ENCODE measurements at places on chromosomes 3 and 15. TPM values are rescaled to one million over a fixed set of nuclear protein-coding genes. Genes with fewer than 3 reads are reported as not detected.

The TMCO5A gene
- not detected for total RNA-seq

The OR5K2 gene
- total RNA-seq = not detected

DNA sequence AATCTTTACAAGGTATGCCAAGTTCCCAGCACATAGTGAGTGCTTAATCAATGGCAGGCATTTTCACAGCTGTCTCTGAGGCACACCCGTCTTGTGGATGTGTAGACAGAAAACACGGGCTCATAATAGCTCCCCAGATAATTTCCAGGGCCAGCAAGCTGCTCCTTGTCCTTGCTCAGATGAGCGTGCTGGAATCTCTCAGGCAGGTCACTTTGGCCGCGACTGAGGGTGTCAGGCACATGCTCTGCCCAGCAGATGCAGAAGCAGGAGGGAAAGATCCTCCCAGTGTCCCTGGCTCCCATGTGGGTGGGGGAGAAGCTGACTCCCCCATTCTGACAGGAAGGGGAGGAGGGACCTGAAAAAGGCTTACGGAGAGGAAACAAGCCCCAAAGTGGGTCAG lies 35.6 kb upstream of the SLC6A1 start:
- no peak for DNase-seq
- no peak overlapping the region for H3K4me3 ChIP-seq
- H3K36me3 ChIP-seq = no peaks in the 10 kb centered on the region
- H3K4me1 ChIP-seq = no peaks in the 10 kb centered on the region
- no peak overlapping the region for H3K27ac ChIP-seq

GRCh38 chr15:99424978-99425656 lies 140.7 kb upstream of the MEF2A start:
- H3K4me3 ChIP-seq = no peak overlapping the region
- no peaks in the 10 kb centered on the region for H3K27me3 ChIP-seq

DNA sequence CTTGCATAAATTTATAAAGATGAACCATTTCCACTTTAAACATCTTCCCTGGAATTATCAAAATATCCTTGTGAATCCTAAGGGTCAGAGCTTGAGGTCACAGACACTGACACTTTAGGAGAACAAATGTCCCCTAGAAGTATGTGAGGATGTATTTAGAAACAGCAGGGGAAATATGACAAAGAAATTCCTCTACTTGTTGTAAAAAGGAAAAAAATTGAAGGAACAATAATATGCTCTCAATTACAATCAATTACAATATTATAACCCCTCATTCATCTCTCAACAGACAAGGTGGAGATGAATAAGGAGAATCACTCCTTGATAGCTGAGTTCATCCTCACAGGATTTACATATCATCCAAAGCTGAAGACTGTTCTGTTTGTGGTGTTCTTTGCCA lies at the start of gene OR5K3:
TSS of gene OR5K3 (plus strand) at position 301 of the 400 bp plus-strand sequence. CDS start at position 301, 0 bp downstream.
- no peaks in the 10 kb centered on the region for H3K36me3 ChIP-seq
- H3K4me1 ChIP-seq = no peaks in the 10 kb centered on the region
- no peak within 1 kb of the TSS for H3K4me3 ChIP-seq
- H3K27ac ChIP-seq = no peak within 1 kb of the TSS
- DNase-seq = no peak

DNA sequence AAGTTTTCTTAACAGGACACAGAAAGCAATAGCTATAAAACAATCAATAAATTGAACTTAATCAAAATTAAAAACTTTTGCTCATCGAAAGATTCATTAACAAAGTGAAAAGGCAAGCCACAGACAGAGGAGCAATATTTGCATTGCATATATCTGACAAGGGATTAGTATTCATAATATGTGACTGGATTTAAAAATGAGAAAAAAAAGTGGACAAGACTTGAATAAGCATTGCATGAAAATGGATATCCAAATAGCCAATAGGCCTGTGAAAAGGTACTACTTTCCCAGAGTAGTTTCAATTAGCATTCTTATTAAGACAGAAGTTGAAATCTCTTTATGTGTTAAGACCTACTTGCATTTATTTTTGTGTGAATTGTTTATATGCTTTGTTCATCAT lies 84.7 kb downstream of the CORO2B start:
- H3K27me3 ChIP-seq = no peaks in the 10 kb centered on the region
- peaks cover 2% of the 10 kb centered on the region for H3K4me1 ChIP-seq
- no peak overlapping the region for H3K27ac ChIP-seq
- DNase-seq = no peak

DNA sequence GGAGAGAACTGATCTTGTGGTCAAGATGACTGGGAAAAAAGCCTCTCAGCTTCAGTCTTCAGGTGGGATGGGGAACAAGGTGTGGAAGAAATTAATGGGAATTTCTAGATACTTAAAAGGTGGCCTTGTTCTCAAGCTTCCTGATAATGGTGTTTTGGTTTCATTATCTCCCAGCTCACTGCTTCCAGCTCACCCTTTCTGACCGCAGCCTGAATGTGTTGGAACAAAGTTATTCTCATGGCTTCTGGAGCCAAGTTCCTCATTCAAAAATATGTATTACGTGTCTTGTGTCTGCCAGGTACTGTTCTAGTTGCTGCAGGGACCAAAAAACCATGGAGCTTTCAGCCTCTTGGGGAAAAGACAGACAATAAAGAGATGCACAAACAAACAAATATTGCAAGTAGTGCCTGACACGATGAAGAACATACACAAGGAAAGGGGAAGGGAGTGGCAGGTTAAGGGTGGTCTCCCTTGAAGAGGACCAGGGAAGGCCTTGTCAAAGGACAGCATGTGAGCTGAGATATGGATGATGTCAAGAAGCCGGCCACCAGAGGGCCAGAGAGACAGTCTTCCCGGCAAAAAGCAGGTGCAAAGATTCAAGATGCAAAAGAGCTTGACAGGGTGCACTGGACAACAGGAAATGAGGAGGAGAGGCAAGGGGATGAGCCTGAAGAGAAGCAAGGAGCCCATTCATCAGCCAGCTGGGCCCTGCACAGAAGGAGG lies 35.5 kb downstream of the ARRDC4 start:
- no peak overlapping the region for H3K27ac ChIP-seq
- H3K4me3 ChIP-seq = no peak overlapping the region
- H3K36me3 ChIP-seq = no peaks in the 10 kb centered on the region
- peak; percentile 16 for DNase-seq
- peaks cover 13% of the 10 kb centered on the region for H3K4me1 ChIP-seq

DNA sequence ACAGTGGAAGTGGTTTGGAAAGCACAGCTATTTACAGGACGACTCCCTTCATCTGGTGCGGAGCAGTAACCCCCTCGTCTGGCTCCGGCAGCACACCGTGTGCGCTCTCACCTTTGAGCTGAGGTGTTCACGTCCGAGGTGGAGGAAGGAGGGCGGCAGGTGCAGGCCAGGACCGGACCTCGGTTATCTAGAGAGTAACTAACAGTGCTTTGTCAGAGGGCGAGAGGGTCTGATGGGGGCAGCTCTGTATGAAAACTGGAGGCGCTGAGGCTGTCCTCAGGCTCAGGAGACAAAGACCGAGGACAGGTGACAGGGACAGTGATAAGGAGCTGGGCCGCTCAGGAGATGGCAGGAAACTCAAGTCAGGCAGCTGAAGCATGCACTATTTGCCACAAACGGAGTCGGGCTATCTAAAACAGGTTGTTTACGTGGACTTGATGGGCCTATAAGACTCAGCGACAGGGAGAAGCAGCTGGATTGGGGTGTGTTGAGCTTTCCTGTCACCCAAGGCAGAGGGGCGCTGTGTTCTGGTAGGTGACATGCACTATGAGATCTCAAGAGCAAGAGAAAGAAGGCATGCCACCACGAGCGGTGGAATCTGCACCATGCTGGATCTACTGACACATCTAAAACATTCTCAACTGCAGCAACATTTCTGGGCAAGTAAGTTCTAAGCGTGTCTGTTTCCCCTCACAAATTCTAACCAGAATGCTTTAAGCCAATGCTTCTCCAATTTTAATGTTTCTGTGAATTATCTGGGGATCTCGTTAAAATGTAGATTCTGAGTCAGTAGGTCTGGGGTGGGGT lies 155.2 kb downstream of the XXYLT1 start:
- no peak overlapping the region for H3K4me3 ChIP-seq
- peaks cover 41% of the 10 kb centered on the region for H3K4me1 ChIP-seq
- DNase-seq = no peak
- no peaks in the 10 kb centered on the region for H3K36me3 ChIP-seq
- H3K27ac ChIP-seq = peak overlapping the region; percentile 87
- no peaks in the 10 kb centered on the region for H3K27me3 ChIP-seq

GRCh38 chr3:44948239-44948638 lies 27.7 kb downstream of the ZDHHC3 start:
- DNase-seq = no peak
- no peak overlapping the region for H3K4me3 ChIP-seq
- no peaks in the 10 kb centered on the region for H3K4me1 ChIP-seq
- no peaks in the 10 kb centered on the region for H3K27me3 ChIP-seq

GRCh38 chr3:195003893-195004289 lies 267.1 kb downstream of the XXYLT1 start:
- H3K27ac ChIP-seq = no peak overlapping the region
- H3K27me3 ChIP-seq = no peaks in the 10 kb centered on the region
- no peak overlapping the region for H3K4me3 ChIP-seq
- peaks cover 5% of the 10 kb centered on the region for H3K4me1 ChIP-seq

DNA sequence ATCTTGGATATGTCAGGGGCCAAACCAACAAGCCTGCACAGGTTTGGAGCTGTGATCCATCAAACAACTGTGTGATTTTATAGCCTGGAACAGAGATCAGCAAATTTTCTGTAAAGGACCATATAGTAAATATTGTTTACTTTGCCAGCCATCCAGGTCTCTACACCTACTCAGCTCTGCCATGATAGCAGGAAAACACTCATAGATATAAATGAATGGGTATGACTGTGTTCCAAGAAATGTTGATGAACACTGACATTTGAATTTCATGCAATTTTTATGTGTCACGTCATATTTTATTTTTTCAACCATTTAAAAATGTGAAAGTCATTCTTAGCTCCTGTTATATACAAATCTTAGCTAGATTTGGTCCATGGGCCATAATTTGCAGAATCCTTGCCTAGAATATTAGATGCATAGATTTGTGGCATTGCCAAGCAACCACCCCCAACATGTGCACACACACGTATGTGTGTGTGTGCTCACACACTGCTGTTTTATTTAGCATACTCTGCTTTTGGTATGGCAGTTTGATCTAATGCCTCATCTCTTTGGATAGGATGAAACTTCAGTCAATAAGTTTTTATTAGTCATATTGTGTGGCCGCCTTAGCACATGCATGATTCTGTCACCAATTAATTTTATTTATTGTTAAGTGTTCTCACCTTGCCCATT lies 6.4 kb downstream of the ATXN7 start:
- DNase-seq = no peak
- H3K36me3 ChIP-seq = no peaks in the 10 kb centered on the region
- H3K27ac ChIP-seq = no peak overlapping the region
- H3K4me3 ChIP-seq = no peak overlapping the region
- peaks cover 5% of the 10 kb centered on the region for H3K4me1 ChIP-seq
- H3K27me3 ChIP-seq = no peaks in the 10 kb centered on the region

DNA sequence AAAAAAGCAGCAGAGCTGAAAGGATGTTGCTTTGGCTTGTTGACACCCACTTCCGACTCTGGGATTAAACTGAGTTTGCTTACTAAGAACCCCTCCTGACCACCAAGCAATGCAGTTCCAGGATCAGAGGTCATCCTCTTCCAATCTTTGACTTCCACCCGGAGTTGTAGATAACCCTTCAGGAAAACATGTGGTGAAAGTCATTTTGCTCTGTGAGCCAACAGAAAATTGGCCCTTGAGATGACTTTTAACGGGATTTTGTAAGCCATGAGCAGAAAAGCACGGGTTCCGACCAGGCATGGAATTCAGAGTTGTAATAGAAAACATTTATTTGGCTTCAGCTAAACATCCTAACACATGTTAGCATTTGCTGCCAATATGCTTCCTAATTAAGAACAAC lies 171.6 kb upstream of the NR2F2 start:
- no peaks in the 10 kb centered on the region for H3K27me3 ChIP-seq
- H3K4me1 ChIP-seq = peaks cover 33% of the 10 kb centered on the region
- no peak overlapping the region for H3K27ac ChIP-seq
- peak; percentile 96 for DNase-seq

DNA sequence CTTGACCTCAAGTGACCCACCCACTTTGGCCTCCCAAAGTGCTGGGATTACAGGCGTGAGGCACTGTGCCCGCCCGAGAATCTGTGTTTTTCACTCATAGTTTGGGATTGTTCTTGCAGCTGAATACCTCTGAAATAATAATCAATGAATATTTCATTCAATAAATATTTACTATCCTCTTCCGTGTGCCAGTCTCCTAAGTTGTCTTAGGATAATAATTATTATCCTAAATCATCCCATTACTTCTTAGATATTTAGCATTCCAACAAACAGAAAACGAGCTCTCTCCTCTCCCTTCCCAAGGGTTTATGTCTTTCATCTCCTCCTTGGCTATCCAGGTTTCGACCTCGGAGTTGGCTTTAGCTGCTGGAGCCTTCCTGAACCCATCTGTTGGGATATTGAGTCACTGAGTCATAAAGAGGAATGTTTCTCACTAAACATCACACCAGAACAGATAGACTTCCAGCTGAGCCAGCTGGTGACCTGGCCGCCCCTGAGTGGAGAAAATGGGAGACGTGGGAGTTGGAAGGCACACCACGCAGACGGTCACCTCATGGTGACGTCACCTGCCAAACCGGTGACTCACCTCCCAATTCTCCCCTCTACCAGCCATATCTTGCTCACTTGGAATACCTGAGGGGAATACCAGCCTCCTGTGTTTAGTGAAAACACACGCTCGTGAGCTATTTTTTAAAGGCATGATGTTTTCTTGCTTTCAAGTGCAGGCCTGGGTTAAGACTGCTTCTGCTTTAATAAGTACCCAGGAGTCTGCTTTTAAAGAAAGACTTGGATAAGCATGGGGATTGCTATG lies 43.9 kb downstream of the BHLHE40 start:
- H3K27me3 ChIP-seq = no peaks in the 10 kb centered on the region
- no peak overlapping the region for H3K4me3 ChIP-seq
- no peaks in the 10 kb centered on the region for H3K36me3 ChIP-seq
- H3K4me1 ChIP-seq = peaks cover 33% of the 10 kb centered on the region
- H3K27ac ChIP-seq = peak overlapping the region; percentile 91

- no peaks in the 10 kb centered on the region for H3K36me3 ChIP-seq
- no peak overlapping the region for H3K27ac ChIP-seq
- H3K27me3 ChIP-seq = no peaks in the 10 kb centered on the region
- no peak for DNase-seq
- H3K4me1 ChIP-seq = no peaks in the 10 kb centered on the region
- no peak overlapping the region for H3K4me3 ChIP-seq
Observed at GRCh38 chr3:55655544-55655943, 168.4 kb upstream of the WNT5A start.

DNA sequence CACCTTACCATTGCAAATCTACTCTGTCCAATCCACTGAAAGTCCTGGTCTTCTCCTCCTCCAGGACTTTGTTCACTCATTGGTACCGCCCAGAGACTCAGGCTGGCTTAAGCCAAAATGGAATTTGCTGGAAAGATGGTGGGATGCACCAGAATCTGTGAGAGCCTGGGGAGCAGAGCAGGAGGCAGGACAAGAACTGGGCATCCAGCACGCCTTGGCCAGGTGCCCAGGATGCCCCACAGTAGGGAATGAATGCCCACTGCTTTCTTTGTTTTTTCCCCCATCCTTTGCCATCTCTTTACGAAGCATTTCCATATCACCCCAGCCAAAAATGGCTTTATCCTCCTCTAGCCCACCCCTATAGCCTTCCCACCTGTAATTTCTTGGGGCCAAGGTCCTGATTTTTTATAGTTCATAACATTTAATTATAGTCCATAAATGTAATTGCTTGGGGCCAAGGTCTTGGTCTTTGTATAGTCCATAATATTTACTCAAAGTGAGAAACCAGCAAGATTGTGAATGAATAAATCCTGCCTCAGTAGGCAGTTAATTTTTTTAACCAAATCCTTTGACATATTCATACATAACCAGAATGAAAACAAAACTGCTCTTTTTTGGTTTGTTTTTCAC lies 23.3 kb upstream of the IREB2 start:
- DNase-seq = no peak
- peaks cover 9% of the 10 kb centered on the region for H3K27me3 ChIP-seq
- no peaks in the 10 kb centered on the region for H3K36me3 ChIP-seq
- H3K27ac ChIP-seq = no peak overlapping the region
- no peak overlapping the region for H3K4me3 ChIP-seq

All from endothelial cell of umbilical vein (primary cell).